ENCODE measurements at places on chromosomes 12 and 14. TPM values are rescaled to one million over a fixed set of nuclear protein-coding genes. Genes with fewer than 3 reads are reported as not detected.

DNA sequence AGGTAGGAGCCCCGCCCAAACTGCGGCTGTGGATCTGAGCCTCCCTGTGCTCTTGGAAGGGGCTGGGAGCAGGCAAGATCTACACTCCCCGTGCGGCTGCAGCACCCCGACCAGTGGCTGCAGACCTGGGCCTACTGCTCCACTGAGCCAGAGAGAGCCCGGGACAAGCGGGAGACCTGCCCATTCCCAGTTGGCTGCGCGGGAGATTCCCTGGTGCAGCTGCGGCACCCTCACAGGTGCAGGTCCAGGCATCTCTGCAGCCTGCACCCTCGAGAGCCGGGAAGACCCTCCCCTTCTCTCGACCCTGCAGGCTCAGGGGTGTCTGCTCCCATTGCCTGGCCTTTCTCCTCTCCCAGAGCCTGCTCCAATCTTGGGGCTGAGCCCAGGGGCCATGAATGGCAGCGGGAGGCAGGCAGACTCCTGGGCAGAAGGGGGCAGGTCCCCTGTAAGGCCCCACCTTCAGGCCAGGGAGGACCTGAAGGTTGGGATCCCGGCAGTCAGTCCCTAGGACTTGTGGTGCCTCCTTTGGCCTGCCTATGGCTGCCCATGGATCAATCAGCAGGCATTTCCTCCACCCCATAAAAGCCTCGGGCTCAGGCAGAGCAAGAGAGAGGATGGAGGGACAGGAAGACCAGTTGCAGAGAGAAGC lies 8.8 kb upstream of the A2M start:
- DNase-seq: no peak
- H3K4me1 ChIP-seq: peaks cover 10% of the 10 kb centered on the region
- no peak overlapping the region for H3K27ac ChIP-seq
- no peak overlapping the region for H3K4me3 ChIP-seq
- no peaks in the 10 kb centered on the region for H3K27me3 ChIP-seq

GRCh38 chr14:67357186-67357968 lies 2.2 kb downstream of the ATP6V1D start:
- no peak overlapping the region for H3K27ac ChIP-seq
- no peak for DNase-seq
- H3K4me3 ChIP-seq: no peak overlapping the region
- no peaks in the 10 kb centered on the region for H3K27me3 ChIP-seq
- no peaks in the 10 kb centered on the region for H3K36me3 ChIP-seq
- H3K4me1 ChIP-seq: peaks cover 20% of the 10 kb centered on the region

DNA sequence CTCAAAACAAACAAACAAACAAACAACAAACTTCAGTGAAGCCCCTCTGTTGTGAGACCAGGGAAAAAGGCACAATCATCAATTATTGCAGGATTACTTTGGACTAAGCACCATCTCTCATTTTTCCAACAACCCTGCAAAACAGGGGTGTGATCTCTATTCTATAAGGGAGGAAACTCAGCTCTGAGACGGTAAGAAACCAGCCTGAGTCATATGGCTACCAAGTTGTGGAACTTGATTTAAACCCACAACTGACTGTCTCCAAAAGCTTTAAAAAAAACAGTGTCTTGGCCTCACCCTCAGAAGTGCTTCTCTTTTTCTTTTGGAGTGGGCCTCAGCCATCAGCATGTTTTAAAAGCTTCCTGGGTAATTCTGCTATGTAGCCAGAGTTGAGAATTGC lies 49.8 kb downstream of the RIN3 start:
- no peaks in the 10 kb centered on the region for H3K36me3 ChIP-seq
- no peak overlapping the region for H3K27ac ChIP-seq
- no peak for DNase-seq
- no peaks in the 10 kb centered on the region for H3K27me3 ChIP-seq
- H3K4me3 ChIP-seq: no peak overlapping the region

SLC5A8 gene
- total RNA-seq: 0.09 TPM

ASB2 gene
- total RNA-seq: 0.09 TPM

GRCh38 chr14:74155749-74156148 lies 71.0 kb downstream of the LIN52 start:
- no peak for DNase-seq
- no peaks in the 10 kb centered on the region for H3K36me3 ChIP-seq
- no peaks in the 10 kb centered on the region for H3K27me3 ChIP-seq
- no peak overlapping the region for H3K27ac ChIP-seq

- H3K27me3 ChIP-seq: peaks cover 3% of the 10 kb centered on the region
- no peaks in the 10 kb centered on the region for H3K36me3 ChIP-seq
- H3K4me1 ChIP-seq: no peaks in the 10 kb centered on the region
- no peak for DNase-seq
- H3K4me3 ChIP-seq: no peak overlapping the region
Measured at GRCh38 chr12:101181776-101182175, 28.3 kb downstream of the SLC5A8 start.

KCNJ8 gene
- 23.3 TPM for total RNA-seq

CARMIL3 gene
- 0.82 TPM for total RNA-seq

GRCh38 chr12:131147894-131148293 lies 194.2 kb downstream of the ADGRD1 start:
- H3K4me1 ChIP-seq: no peaks in the 10 kb centered on the region
- H3K4me3 ChIP-seq: no peak overlapping the region
- H3K27ac ChIP-seq: no peak overlapping the region
- no peaks in the 10 kb centered on the region for H3K27me3 ChIP-seq
- no peak for DNase-seq
- H3K36me3 ChIP-seq: no peaks in the 10 kb centered on the region

DNA sequence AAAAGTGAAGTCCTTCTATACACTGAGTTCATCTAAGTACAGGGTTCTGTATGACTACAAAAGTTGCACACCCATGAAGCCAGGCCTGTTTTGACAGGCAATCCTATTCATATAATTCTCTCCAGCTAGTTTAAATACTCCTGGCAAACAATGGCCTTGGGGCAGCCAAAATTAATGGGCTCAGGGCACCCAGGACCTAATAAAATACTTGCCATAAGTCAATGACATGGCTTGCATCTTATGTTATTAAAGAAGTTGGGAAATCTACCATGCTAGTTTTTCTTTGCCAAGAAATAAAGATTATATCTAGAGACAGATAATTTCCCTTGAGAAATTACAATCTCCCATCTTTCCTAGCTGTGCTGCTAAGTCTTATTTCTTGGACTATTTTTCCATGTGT lies 11.1 kb upstream of the TMTC1 start:
- H3K27me3 ChIP-seq: no peaks in the 10 kb centered on the region
- DNase-seq: no peak
- no peaks in the 10 kb centered on the region for H3K4me1 ChIP-seq
- no peak overlapping the region for H3K27ac ChIP-seq

ATF7 gene
- 21.1 TPM for total RNA-seq

REP15 gene
- total RNA-seq: 0.51 TPM

- peak overlapping the region; percentile 99 for H3K4me3 ChIP-seq
- peaks cover 19% of the 10 kb centered on the region for H3K4me1 ChIP-seq
- H3K27me3 ChIP-seq: no peaks in the 10 kb centered on the region
- H3K36me3 ChIP-seq: no peaks in the 10 kb centered on the region
- no peak for DNase-seq
Measured at GRCh38 chr14:75277815-75278421, 710 bp upstream of the FOS start.

PPP4R4 gene
- total RNA-seq: 0.56 TPM

Measured in pancreas (tissue), 10 donors.